Fibroblast of villous mesenchyme (primary cell): ENCODE measurements at places on chromosomes 2 and 18.

DNA sequence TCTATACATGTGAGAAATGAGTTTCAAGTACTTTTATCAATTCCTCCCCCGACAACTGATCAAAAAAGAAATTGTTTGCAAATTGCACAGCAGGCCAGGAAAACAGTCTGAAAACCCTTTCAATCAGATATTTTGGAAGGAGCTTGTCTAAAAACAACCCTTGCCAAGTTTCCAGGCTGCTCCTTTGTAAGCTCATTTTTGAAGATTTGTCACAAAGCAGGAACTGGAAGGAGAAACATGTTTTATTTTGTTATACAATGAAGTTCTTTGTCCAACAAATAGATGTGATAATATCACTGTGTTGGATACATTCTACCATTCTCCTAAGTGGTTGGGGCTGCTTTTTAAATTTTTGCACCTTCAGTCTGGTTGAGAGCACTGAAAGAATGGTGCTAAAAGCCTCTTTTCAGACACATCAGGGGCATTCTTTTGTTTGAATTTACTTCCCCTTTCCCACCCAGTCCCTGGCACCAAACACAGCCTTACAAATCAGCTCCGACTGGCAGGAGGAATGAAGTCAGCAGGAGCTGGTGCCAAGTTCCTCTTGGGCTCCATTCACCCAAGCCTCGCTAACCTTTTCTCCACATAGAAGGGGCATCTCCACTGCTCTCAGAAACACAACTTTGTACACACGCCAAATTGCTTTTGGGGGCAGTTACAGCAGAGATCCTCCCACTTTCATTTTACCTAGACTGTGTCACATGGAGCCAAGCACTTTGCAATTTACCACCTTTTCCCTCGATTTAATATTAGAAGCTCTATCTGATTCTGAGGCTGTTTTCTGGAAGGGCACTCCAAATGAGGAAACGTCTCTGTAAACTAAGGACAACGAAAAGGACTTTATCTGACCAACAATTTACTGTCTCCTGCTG, 88.0 kb downstream of the C1D start:
- no peak for DNase-seq

GRCh38 chr18:27719680-27720079, 457.2 kb downstream of the CDH2 start:
- DNase-seq = no peak

- no peak for DNase-seq
Observed at GRCh38 chr2:58019229-58019628, 27.4 kb upstream of the VRK2 start.

DNA sequence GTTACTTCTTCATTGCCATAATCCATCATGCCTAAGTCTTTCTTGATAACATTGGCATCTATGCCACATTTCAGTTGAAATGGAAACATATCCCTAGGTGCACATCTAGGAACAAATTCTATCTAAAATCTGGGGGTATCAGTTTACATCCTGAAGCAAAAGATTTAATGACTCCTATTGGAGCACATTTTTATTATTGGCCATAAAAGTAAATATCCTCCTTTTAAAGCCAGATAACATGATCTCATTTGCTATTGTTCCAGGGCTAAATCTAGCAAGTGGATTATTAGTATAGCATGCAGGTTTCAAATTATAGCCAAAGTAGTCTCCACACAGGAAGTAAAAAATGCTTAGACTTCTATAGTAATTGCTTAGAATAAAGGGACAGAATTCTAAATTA, 193.2 kb downstream of the CDH2 start:
- no peak for DNase-seq

DNA sequence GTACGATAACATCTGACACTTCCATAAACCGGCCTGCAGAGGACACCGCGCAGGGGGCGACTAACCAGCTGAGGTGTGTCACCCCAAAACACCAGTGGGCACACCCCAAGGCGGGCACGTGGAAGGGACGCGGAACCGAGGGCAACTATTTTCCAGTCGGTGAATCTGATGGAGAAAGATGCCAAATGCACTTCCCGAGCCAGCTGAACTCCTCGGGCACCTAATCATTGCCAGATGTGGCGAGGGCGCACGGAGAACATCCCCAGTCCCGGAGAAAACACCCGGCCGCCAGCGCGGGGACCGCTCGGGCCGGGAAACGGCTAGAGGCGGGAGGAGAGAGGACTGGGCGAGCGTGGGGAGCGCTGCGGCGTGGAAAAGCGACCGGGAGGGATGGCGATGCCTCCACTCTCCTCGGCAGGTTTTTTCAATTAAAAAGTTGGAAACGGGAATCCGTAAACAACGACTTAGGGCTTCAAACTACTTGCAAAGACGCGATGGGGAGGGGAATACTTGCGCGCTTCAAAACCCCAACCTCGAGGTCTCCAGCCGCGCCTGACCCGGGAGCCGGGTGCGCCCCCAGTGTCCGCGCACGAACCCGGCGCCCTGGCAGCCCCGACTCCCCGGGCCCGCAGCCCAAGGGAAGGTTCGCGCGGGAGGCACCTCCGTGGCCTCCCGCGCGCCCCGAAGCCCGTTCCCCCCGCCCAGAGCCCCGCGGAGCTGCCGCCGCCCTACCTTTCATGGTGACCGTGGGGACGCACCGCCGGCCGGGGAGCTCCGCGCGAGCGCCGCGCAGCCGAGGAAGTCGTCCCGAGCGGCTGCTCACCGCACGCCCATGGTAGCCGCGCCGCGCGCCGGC, 497 bp downstream of the COLEC12 start:
- peak; percentile 73 for DNase-seq

DNA sequence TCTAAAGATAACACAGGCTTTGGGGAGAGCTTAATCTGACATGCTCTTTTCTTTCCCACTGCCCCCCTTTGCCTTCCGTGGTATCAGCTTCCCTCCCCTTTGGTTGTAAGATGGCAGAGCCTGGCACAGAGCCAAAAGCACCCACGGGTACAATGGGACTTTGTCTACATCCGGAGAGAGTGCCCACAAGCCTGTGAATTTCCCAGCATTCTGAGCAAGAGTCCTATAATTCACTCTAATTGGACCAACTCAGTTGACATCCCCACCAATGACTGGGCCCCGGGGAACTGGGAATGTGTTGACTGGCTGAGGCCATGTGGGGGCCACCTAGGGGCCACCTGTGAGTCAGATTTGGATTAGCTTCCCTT, 20.1 kb upstream of the C2orf72 start:
- no peak for DNase-seq

- no peak for DNase-seq
Observed at GRCh38 chr2:70191244-70191735, 471 bp upstream of the C2orf42 start.

GRCh38 chr18:3585656-3586509, 135.9 kb downstream of the TGIF1 start:
- peak; percentile 84 for DNase-seq

GRCh38 chr18:75723521-75724340, 296.2 kb upstream of the SMIM21 start:
- peak; percentile 7 for DNase-seq

GRCh38 chr2:224613543-224614286, 28.6 kb upstream of the CUL3 start:
- DNase-seq = no peak

- no peak for DNase-seq
Observed at GRCh38 chr2:237643066-237643465, 15.7 kb downstream of the LRRFIP1 start.

GRCh38 chr2:15331787-15332186, 229.3 kb downstream of the NBAS start:
- no peak for DNase-seq

DNA sequence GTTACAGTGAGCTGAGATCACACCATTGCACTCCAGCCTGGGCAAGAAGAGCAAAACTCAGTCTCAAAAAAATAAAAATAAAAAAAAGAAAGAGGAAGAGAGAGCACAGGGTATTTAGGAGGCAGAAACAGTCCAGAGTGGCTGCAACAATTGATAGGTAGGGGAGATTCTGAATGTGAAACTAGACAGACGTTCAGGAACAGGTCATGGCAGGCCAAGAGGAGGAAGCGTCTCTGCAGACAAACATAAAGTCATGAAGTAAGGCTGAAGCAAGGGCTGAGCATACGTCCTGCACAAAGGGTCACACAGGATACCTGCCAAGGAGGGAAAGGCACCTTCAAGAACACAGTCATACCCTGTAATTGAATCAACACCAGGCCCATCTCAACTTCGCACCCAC, 64.1 kb upstream of the ZNF532 start:
- no peak for DNase-seq

DNA sequence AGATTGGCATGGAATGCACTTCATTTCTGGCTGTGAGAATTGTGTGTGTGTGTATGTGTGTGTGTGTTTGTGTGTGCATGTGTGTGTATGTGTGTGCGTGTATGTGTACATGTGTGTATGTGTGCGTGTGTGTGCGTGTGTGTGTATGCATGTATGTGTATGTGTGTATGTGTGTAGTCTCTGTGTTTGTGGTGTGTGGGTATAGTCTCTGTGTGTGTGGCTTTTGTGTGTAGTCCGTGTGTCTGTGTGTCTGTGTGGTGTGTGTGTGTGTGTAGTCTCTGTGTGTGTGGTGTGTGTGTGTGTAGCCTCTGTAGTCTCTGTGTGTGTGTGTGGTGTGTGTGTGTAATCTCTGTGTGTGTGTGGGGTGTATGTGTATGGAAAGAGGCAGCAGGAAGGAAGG, 247.3 kb upstream of the SOX11 start:
- no peak for DNase-seq

DNA sequence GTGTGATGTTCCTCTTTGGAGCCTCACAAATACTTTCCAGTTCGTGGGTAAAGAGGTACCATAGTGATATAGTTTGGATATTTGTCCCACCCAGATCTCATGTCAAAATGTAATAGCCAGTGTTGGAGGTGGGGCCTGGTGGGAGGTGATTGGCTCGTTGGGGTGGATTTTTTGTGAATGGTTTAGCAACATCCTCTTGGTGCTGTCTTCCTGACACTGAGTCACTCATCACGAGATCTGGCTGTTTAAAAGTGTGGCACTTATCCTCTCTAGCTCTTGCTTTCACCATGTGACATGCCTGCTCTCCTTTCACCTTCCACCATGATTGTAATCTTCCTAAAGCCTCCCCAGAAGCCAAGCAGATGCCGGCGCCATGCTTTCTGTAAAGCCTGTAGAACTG, 3.0 kb upstream of the CCDC93 start:
- peak; percentile 12 for DNase-seq

DNA sequence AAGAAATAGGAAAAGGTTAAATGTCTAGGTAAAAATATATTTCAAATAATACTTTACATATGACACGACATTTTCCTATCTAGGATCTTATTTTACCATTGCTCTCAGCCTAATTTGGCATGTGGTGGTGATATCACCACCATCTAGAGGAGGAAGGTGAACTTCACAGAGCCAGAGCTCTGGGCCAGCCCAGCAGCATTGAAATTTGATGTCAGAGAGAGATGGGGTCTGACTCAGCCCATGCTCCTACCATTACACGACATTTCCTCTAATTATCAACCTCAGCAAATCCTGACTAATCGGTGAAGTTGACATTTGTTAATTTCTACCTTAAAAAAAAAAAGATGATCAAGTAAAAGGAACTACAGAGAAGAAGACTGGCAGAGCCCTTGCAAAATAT, 42.3 kb downstream of the LRRTM4 start:
- DNase-seq = no peak

DNA sequence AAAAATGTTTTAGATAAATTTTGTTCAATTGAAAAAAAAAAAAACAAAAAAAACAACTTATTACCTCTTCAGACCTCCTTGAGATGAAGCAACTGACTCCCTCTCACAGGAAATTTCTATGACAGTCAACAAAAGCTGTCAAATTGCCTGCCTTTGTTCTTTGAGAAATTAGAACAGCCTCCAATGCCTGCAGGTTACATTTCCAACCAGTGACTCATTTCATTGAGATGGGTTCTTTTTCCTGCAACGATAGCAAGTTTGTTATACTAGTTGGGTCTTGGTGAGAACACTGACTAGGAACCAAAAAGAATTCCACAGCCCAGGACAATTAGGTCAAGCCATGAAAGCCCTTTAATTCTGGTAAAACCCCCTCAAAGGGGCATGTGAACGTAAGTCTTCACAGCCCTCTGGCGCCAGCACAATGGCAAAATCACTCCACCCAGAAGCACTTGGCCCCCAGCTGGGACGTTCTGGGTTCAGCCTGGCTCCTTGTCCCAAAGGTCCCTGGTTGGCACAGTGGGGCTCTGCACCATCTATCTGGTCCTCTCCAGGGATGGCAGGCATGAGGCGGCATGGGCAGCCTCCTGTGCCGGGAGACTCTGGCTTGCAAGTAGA, 87.0 kb downstream of the SPP2 start:
- peak; percentile 6 for DNase-seq

DNA sequence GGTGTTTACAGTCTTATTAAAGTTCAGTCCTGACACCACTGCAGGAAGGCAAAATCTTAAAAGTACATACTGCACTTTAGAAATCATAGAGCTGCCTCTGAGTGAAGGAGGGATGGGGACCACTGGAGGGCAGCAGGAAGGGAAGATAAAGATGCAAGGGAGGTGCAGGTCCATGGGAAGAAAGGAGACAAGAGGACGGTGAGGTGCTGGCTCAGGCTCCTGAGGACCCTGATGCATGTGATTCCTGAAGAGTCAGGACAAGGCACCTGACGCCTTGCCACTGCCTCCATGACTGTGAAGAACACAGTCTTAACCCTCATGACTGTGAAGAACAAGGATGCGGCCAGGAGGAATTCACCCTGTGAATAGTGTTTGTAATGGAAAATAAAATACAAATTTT, 116.2 kb upstream of the NPAS2 start:
- no peak for DNase-seq

GRCh38 chr2:38600242-38600891, 2.4 kb downstream of the HNRNPLL start:
- DNase-seq = no peak

DNA sequence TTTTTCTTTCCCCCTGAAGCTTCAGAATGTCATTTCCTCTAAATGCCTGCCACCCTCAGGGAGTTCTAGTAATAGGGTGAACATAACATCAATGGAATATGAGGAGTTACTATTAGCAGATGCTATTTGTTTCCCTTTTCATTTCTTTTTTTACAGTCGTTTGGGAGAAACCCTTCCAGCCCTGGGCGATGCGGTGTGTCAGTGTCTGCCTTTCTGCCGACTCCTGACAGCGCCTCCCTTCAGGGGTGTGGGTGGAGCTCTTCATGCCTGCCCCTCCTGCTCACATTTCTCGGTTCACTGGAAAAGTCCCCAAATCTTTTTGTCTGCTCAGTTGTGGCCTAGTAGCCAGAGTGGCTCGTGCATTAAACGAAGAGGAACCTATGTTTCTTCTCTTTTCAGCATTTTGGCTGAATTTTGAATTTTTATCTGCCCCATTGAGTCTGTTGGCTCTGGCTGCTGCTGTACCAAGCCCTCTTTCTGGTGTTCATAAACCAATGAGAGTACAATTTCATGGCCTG, 72.3 kb downstream of the FMNL2 start:
- peak; percentile 66 for DNase-seq

GRCh38 chr18:32383050-32383819, 87.4 kb downstream of the GAREM1 start:
- DNase-seq = peak; percentile 78

- DNase-seq = no peak
Observed at GRCh38 chr2:122041455-122041854, 286.0 kb downstream of the TSN start.
